ENCODE measurements at places on chromosomes 7 and 10.

- no peak overlapping the region for H3K4me3 ChIP-seq
- peaks cover 2% of the 10 kb centered on the region for H3K4me1 ChIP-seq
- no peaks in the 10 kb centered on the region for H3K36me3 ChIP-seq
Measured at GRCh38 chr7:54833001-54833467, 74.0 kb upstream of the SEC61G start.

GRCh38 chr7:75866114-75866488, 12.7 kb upstream of the RHBDD2 start:
- H3K4me1 ChIP-seq, result peaks cover 7% of the 10 kb centered on the region
- DNase-seq, result peak; percentile 53
- no peaks in the 10 kb centered on the region for H3K27me3 ChIP-seq
- peak overlapping the region; percentile 3 for H3K4me3 ChIP-seq
- H3K36me3 ChIP-seq, result no peaks in the 10 kb centered on the region
- H3K27ac ChIP-seq, result no peak overlapping the region

DNA sequence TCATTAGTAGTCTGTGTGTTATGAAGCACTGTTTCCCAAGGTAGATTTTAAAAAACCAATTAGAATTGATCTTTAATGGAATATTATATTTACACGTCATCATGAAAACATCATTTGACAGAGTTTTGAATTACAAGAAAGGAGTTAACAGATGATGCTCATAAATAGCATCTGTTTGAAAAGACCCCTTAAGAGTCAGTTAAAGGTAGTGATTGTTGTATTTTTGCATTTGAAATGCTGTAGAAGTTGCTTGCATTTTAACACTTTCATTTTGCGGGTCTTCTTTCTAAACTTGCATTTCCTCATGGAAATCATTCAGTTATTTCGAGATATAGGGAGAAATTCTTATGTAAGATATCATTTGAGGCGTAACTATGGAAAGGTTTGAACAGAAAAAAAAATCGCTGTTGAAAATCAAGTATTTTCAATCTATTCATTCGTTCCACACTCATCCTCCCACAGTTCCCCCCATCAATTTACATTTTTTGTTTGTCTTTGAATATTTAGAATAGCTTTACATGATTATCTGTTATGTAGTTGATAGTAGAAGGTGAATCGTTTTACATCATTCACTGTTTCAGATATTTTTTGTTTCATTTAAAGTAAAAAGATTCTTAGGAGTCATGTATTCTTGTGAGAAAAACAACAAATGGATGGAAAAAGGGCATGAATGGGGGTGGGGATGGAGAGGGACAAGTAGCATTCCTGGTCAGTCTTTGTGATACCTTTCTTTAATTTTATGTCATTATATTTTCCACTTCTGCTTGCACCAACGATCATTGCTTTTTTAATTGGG, 3.0 kb upstream of the SKIDA1 start:
- H3K4me1 ChIP-seq, result peaks cover 3% of the 10 kb centered on the region
- H3K4me3 ChIP-seq, result no peak overlapping the region
- peak overlapping the region; percentile 79 for H3K27ac ChIP-seq
- no peaks in the 10 kb centered on the region for H3K36me3 ChIP-seq
- DNase-seq, result peak; percentile 53

GRCh38 chr10:121127151-121127906, 276.2 kb downstream of the WDR11 start:
- no peaks in the 10 kb centered on the region for H3K4me1 ChIP-seq
- peak; percentile 90 for DNase-seq
- H3K27ac ChIP-seq, result no peak overlapping the region
- no peaks in the 10 kb centered on the region for H3K27me3 ChIP-seq

DNA sequence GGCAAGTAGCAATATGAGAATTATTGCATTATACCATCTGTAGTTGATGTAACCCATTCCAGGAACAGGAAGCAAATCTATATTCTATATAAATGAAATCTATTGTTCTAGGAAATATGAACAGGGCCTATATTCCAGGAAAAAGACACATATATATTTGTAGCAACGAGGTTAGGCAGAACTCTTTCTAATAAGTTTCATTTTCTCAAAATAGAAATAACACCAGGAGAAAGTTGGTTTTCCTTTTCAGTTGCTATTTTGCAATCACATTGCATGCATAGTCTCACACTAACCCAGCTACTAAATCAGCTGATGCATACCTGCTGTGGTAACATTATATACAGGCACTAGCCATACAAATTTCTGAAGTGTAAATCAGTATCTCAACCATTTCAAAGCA, 6.2 kb upstream of the IFIT2 start:
- no peaks in the 10 kb centered on the region for H3K36me3 ChIP-seq
- H3K4me3 ChIP-seq, result no peak overlapping the region
- no peaks in the 10 kb centered on the region for H3K27me3 ChIP-seq
- peak; percentile 86 for DNase-seq
- peaks cover 3% of the 10 kb centered on the region for H3K4me1 ChIP-seq

- no peak overlapping the region for H3K27ac ChIP-seq
- H3K4me1 ChIP-seq, result no peaks in the 10 kb centered on the region
- no peaks in the 10 kb centered on the region for H3K36me3 ChIP-seq
- DNase-seq, result no peak
Measured at GRCh38 chr10:117788911-117789310, 246.4 kb downstream of the EMX2 start.

GRCh38 chr7:50495746-50496145, 45.6 kb upstream of the FIGNL1 start:
- no peaks in the 10 kb centered on the region for H3K36me3 ChIP-seq
- no peak overlapping the region for H3K4me3 ChIP-seq
- H3K27ac ChIP-seq, result no peak overlapping the region
- no peaks in the 10 kb centered on the region for H3K4me1 ChIP-seq
- peaks cover 39% of the 10 kb centered on the region for H3K27me3 ChIP-seq

DNA sequence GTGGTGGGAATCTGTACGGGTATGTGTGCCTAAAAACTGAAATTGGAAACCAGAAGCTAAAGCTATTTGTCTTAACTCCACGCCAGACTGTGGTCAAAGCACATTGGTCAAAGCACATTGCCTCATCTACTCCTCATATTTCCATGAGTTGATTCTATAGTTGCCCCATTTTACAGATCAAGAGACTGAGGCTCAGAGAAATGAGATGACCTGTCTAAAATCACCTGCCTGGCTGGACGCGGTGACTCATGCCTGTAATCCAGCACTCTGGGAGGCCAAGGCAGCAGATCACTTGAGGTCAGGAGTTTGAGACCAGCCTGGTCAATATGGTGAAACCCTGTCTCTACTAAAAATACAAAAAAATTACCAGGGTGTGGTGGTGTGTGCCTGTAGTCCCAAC, 21.7 kb upstream of the MNX1 start:
- no peaks in the 10 kb centered on the region for H3K4me1 ChIP-seq
- peaks cover 16% of the 10 kb centered on the region for H3K27me3 ChIP-seq

DNA sequence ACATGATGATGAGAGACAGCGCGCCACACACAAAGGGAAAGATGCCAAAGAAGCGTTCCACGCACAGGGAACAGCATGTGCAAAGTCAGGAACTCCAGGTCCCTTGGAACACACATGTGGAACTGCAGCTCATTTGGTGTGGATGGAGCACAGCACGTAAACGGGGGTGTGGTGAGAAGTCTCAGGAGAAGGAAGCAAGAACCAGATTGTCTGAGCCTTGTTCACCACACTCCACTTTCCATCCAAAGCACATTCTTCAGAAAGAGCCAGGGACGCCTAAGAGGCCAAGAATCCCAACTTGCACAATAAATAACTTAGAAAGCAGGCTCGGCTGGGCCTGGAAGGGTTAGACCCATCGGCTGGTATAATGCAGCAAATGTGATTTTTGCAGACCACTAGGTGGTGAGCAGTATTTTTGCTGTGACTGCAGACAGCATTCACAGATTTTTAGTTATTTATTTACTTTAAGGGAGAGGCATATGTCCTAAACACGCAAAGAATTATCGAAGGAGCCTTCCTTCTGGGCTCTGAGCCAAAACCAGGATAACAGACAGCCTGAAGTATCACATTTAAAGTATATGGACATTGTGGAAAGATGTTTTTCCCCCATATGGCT, 27.9 kb upstream of the ASCC1 start:
- peak overlapping the region; percentile 49 for H3K27ac ChIP-seq
- H3K4me1 ChIP-seq, result peaks cover 14% of the 10 kb centered on the region
- no peak overlapping the region for H3K4me3 ChIP-seq
- H3K36me3 ChIP-seq, result no peaks in the 10 kb centered on the region
- H3K27me3 ChIP-seq, result no peaks in the 10 kb centered on the region

DNA sequence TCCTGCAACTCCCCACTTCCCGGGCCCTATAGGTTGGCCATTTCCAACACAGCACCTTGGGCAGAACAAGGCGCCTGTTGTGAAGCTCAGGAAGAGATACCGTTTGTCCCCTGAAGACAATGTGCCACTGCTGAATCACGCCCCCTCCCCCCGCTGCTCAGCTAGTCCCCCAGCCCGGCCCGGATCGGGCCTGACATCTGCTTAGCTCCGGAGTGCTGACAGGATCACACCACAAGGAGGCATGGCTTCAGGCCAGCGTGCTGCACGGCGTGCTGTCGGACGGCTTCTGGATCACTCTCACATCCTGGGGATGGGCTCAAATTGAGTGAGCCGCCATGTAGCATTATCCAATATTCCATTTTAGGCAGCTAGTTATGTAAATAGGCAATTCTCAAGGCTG, 62.1 kb upstream of the EFCAB10 start:
- no peak overlapping the region for H3K4me3 ChIP-seq
- H3K4me1 ChIP-seq, result peaks cover 13% of the 10 kb centered on the region
- H3K27me3 ChIP-seq, result no peaks in the 10 kb centered on the region
- H3K27ac ChIP-seq, result no peak overlapping the region

DNA sequence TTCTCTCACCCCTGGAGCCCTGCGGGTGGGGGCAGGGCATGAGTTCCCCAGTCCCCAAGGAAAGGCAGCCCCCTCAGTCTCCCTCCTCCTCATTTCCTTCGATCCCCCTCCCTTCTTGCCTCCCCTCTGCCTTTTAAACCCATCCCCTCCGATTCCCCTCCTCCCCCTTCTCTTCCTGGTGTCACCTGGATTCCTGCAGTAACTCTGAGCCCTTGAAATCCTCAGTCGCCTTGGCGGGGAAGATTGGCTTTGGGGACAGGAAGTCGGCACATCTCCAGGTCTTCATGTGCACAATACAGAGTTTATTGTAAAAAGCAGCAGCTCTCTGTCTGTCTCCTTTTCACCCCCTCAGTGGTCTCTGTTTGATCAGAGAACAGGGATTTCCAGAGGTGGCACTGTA, 1.3 kb upstream of the MUC12 start:
- H3K27ac ChIP-seq, result no peak overlapping the region
- peaks cover 9% of the 10 kb centered on the region for H3K4me1 ChIP-seq
- H3K27me3 ChIP-seq, result peaks cover 78% of the 10 kb centered on the region
- H3K4me3 ChIP-seq, result no peak overlapping the region

DNA sequence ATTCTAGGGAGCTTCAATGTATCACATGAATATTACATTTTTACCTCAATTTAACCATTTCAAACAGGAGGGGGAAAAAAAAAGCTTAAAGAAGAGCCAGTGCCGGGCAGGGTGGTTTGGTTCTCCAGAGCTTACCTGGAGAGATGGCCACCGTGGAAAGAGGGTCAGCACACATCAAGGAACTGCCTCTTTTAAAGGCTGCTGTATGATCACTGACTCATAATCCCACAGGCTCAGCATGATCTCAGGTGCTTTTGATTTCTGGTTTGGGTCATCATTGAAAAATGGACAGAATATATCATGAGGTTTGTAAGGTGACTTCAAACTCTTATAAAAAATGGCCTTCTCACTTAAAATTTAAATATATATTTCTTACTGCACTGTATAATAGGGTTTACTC, 67.5 kb upstream of the MDFIC start:
- H3K4me3 ChIP-seq, result no peak overlapping the region
- no peak for DNase-seq
- H3K4me1 ChIP-seq, result no peaks in the 10 kb centered on the region
- no peak overlapping the region for H3K27ac ChIP-seq
- no peaks in the 10 kb centered on the region for H3K27me3 ChIP-seq

- H3K4me3 ChIP-seq, result no peak overlapping the region
- H3K4me1 ChIP-seq, result peaks cover under 1% of the 10 kb centered on the region
- DNase-seq, result no peak
- peak overlapping the region; percentile 9 for H3K27ac ChIP-seq
- no peaks in the 10 kb centered on the region for H3K27me3 ChIP-seq
- H3K36me3 ChIP-seq, result no peaks in the 10 kb centered on the region
Measured at GRCh38 chr7:102916881-102917280, 4.1 kb downstream of the LRRC17 start.

DNA sequence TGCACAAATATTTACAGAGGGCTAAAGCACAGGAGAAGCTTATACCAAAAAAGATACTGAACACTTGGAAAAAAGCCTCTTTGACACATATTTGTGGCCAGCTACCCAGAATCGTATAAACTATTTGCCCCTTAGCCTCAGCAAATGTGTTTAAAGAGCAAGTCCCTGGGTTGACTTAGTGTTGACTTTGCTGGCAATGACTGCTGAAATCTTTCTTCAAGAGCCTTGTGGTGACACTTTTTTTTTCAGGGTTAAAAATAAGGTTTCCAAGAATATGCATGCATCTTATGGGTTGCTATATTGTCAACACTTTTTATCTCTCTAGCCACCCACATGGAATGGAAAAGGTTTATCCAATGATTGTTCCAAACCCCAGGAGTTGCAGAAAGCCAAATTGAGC, 14.9 kb upstream of the PLEKHS1 start:
- peaks cover 14% of the 10 kb centered on the region for H3K27me3 ChIP-seq
- H3K4me3 ChIP-seq, result no peak overlapping the region
- peaks cover 4% of the 10 kb centered on the region for H3K4me1 ChIP-seq
- no peak overlapping the region for H3K27ac ChIP-seq

- H3K27ac ChIP-seq, result no peak overlapping the region
- peaks cover 6% of the 10 kb centered on the region for H3K4me1 ChIP-seq
- DNase-seq, result no peak
- peaks cover 22% of the 10 kb centered on the region for H3K36me3 ChIP-seq
- peak overlapping the region; percentile 89 for H3K4me3 ChIP-seq
Measured at GRCh38 chr7:103348452-103348851, 1.0 kb downstream of the PSMC2 start.

DNA sequence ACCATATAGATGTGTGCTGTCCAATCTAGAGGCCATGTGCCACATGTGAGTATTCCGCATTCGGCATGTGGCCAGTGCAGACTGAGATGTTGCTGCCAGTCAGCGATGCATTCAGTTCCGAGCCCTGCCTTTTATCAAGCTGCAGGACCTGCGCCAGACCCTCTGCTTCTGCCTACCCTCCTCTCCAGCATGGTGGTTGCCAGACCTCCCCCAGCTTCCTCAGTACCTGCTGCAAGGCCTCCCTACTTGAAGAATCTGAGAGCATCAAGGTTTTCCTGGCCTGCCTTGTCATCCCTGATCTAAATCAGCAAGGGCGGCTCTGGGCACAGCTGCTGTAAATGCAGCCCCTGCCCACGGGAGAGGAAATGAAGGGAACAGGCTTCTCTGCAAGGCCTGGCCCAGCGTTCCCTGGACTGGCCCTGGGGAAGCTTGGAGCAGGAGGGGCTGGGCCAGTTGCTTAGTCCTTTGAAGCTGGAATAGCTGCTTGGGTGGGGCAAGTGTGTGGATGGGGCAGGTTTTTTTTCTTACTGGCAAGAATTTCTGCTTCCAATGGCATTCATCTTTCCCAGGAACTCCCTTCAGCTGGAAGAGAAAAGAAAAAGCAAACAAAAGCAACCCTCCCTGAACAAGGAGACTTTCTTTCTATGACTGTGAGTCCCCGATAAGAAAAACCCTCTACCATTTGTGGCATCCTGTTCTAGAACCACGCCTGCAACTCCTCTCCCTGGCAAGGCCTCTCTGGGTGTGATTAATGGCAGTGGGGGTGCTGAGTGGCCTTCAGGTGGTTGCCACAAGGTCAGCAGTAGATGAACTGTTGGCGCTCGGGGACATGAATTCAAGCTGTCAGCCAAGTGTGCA, 93.0 kb downstream of the NHLRC2 start:
- H3K27me3 ChIP-seq, result peaks cover 6% of the 10 kb centered on the region
- no peak for DNase-seq
- no peak overlapping the region for H3K4me3 ChIP-seq
- H3K36me3 ChIP-seq, result no peaks in the 10 kb centered on the region
- H3K27ac ChIP-seq, result no peak overlapping the region

- H3K4me1 ChIP-seq, result no peaks in the 10 kb centered on the region
- H3K27me3 ChIP-seq, result peaks cover 22% of the 10 kb centered on the region
- no peak overlapping the region for H3K4me3 ChIP-seq
- no peak for DNase-seq
- H3K36me3 ChIP-seq, result no peaks in the 10 kb centered on the region
Measured at GRCh38 chr7:159114981-159115380, 29.7 kb downstream of the VIPR2 start.
